ENCODE measurements at places on chromosomes 4 and X.

DNA sequence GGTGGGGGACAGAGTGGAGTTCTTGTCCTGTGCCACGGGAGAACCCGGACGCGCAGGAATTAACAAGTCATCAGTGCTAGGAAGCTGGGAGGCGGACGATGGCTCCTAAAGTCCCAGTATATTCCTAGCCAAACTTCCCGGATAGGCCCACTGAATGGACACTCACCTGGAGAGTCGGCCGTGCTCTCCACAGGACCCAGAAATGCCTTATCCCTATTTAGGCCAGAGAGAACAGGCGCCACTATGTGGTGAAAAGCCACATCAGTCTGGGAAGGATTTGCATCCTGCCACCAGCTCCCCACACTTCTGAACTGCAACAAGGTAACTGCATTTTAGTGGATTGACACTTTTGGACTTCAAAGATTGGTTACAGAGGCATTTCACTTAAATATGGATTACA lies 1.1 kb downstream of the CFAP299 start:
- DNase-seq, result no peak

DNA sequence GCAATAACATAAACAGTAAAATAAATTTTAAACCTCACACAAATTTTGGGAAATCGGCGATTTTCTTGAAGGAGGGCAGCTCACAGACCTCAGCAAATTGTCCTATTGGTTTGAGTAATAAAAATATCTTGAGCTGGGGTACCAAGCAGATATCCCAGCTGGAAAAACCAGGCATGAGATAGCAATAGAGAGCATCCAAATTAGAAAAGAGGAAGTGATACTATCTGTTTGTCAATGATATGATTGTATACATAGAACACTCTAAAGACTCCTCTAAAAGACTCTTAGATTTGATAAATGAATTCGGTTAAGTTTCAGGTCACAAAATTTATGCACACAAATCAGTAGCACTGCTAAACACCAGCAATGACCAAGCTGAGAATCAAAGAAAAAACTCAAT lies 90.5 kb upstream of the ACTRT1 start:
- no peak for DNase-seq

GRCh38 chr4:22129454-22130029 lies 181.0 kb upstream of the KCNIP4 start:
- no peak for DNase-seq

GRCh38 chr4:179585761-179586160 lies 2143.5 kb upstream of the AGA start:
- DNase-seq, result no peak

DNA sequence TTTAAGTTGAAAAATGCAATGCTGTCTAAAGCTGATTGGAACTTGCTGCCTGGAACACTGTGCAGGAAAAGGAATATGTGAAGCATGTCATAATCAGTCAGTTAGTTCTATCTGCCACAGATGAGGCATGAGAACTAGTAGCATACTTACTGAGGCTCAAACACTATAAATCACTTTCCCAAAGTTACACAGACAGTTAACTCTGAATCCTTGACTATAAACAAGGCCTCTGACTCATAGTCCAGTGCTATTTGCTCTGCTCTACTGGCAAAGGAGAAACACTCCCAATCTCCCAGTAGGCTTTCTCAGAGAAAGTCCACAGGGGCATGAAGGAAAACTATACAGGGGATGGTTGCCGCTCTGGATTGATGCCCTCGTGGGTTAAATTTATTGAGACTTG lies 2078.4 kb upstream of the TENM3 start:
- no peak for DNase-seq
